Astrocyte (in vitro differentiated cells and primary cell): ENCODE measurements at places on chromosomes 4 and X. TPM values are rescaled to one million over a fixed set of nuclear protein-coding genes. Genes with fewer than 3 reads are reported as not detected.

DNA sequence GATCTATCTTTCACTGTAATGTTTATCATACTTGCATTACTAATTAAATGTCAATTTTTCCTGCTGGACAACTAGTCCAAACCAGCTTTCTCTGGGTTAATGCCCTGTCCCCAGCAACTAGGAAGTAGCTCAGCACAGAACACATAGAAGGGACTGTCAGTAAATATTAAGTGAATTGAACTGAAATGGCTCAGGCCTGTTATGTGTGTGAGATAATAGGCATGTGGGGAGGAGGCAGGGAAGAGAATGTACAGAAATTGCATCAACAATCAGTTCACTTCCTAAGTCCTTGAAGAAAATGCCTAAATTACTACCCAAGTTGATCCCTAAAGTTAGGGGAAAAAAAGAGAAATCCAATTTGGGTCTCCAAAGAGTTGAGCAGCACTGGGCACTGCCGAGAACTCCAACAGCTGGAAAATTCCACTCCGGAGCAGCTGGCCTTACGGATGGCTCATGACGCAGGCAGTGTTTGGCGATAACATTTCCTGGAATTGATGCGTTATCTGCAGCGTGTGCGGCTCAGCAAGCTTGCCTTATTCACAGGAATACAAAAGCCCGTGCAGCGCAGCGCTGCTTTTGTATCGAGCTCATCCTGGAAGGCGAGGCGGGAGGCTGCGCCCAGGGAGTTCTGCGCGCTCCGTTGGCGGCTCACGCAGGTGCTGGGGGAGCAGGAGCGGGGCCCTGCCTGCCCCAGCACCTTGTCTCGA lies 297.3 kb upstream of the LCORL start:
- no peak for DNase-seq
- H3K4me1 ChIP-seq, result no peaks in the 10 kb centered on the region
- H3K27me3 ChIP-seq, result no peaks in the 10 kb centered on the region
- no peak overlapping the region for H3K4me3 ChIP-seq
- no peak overlapping the region for H3K27ac ChIP-seq

- H3K4me1 ChIP-seq, result peaks cover 5% of the 10 kb centered on the region
- H3K27me3 ChIP-seq, result no peaks in the 10 kb centered on the region
- H3K36me3 ChIP-seq, result no peaks in the 10 kb centered on the region
- H3K27ac ChIP-seq, result no peak overlapping the region
Measured at GRCh38 chr4:173121076-173121561, 47.5 kb upstream of the GALNT7 start.

DNA sequence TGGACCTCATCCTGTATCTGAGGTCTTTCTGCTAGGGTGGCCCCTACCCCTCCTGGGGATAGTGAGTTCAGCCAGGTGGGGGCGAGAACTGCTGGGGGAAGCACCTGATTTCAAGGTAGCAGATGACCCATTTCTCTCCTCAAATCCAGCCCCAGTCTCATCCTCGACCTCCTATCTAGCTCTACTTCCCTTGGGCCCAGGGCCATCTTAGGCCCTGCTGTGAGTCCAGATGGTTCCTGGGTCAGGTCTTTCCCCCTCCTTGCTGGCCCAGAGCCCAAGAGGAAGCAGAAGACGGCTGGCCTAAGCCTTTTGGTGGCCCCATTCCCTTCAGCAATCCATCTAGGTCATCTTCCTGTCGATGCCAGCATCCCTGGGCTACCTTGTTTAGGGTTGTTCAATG lies 3.3 kb downstream of the CDK16 start:
- no peak for DNase-seq
- H3K4me1 ChIP-seq, result peaks cover 17% of the 10 kb centered on the region
- H3K27me3 ChIP-seq, result no peaks in the 10 kb centered on the region

- no peak overlapping the region for H3K27ac ChIP-seq
- H3K4me1 ChIP-seq, result no peaks in the 10 kb centered on the region
- no peaks in the 10 kb centered on the region for H3K27me3 ChIP-seq
Measured at GRCh38 chr4:30696191-30696590, 24.0 kb upstream of the PCDH7 start.

DNA sequence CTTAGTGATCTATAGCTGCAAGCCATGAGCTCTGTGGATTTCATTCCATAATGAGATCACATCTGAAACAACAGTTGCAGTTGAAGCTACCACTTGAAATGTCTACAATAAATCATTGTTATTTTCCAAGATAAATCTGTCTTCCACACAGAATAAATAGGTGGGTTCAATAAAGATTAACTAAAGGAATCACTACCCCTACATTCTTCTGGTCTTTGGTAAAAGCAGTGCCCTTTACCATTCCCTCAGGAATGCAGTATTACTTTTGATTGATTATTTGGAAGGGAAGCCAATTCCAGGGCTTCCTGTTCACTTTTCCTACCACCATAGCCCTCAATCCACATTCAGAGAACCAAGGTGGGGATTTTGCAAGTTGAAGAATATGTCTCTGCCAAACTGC lies 38.9 kb upstream of the MAP9 start:
- DNase-seq, result no peak
- H3K27me3 ChIP-seq, result no peaks in the 10 kb centered on the region
- H3K27ac ChIP-seq, result no peak overlapping the region
- H3K36me3 ChIP-seq, result no peaks in the 10 kb centered on the region
- no peaks in the 10 kb centered on the region for H3K4me1 ChIP-seq

- H3K27me3 ChIP-seq, result no peaks in the 10 kb centered on the region
- no peak overlapping the region for H3K4me3 ChIP-seq
- no peaks in the 10 kb centered on the region for H3K36me3 ChIP-seq
Measured at GRCh38 chrX:10854594-10854993, 234.2 kb upstream of the MID1 start.

GRCh38 chr4:29467044-29467717 lies 1253.0 kb upstream of the PCDH7 start:
- no peak overlapping the region for H3K27ac ChIP-seq
- no peaks in the 10 kb centered on the region for H3K27me3 ChIP-seq
- no peaks in the 10 kb centered on the region for H3K4me1 ChIP-seq
- DNase-seq, result no peak
- no peak overlapping the region for H3K4me3 ChIP-seq
- H3K36me3 ChIP-seq, result no peaks in the 10 kb centered on the region

HSFX3 gene
- total RNA-seq, result not detected in 2 replicates

PPEF2 gene
- total RNA-seq, result not detected in 2 replicates
